Suppressor macrophage (primary cell): ENCODE measurements at places on chromosomes 4 and X.

DNA sequence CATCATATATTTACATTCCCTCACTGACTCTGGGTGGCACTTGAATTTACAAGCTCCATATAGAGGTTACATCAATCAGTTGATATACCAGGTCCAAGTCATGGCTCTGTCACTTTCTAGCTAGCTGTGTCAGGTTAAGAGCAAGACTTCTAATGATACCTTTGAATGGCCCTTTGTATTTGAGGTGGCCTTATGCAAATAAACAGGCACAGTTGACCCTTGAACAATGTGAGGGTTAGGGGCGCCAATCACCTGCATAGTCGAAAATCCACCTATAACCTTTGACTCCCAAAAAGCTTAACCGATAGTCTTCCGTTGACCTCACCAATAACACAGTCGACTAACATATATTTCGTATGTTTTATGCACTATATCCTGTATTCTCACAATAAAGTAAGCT is 1.3 kb upstream of the PTTG2 start:
- no peak for DNase-seq

- no peak for DNase-seq
Observed at GRCh38 chr4:32689518-32689917, 1969.3 kb downstream of the PCDH7 start.

GRCh38 chr4:21113496-21114223 is 413.4 kb downstream of the PACRGL start:
- DNase-seq, result no peak

DNA sequence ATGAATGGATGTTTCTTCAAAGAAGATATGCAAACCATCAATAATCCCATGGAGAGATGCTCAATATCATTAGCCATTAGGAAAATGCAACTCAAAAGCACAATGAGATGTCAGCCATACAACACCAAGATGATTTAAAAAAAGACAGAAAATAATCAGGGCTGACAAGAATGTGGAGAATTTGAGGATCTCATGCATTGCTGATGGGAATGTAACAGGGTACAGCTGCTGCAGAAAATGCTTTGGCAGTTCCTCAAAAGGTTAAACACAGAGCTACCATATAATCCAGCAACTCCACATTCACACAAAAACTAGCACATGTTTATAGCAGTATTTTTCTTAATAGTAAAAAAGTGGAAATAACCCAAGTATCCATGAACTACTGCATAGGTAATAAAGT is 110.5 kb upstream of the ZNF518B start:
- no peak for DNase-seq

- DNase-seq, result no peak
Observed at GRCh38 chr4:124133753-124134152, 578.8 kb downstream of the ANKRD50 start.
